Activated naive CD4-positive, alpha-beta T cell treated with anti-CD3 and anti-CD28 coated beads, Interleukin-2, amount 10 ng/mL, durations not matched to agents 7 days and 5 days (primary cell): ENCODE measurements at places on chromosomes 16 and 17.
A peak's percentile ranks its signal among the peaks of the same experiment; 100 is the strongest.

GRCh38 chr16:22005746-22006145 lies 2.2 kb upstream of the MOSMO start:
- H3K27me3 ChIP-seq, result peaks cover 45% of the 10 kb centered on the region
- no peak overlapping the region for H3K27ac ChIP-seq
- H3K4me1 ChIP-seq, result peaks cover 28% of the 10 kb centered on the region
- peaks cover 7% of the 10 kb centered on the region for H3K36me3 ChIP-seq

DNA sequence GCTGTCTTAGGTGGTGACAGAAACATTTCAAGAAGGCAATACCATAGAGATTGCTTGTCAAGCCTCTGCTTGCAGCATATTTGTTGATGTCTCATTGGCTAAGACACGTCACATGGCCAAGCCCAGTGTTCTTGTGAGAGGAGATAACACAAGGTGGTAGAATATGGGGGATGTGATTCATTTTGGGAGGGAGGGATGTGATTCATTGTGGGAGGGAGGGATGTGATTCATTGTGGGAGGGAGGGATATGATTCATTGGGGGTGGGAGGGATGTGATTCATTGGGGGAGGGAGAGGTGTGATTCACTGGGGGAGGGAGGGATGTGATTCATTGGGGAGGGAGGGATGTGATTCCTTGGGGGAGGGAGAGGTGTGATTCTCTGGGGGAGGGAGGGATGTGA lies 470.5 kb upstream of the SALL1 start:
- H3K4me3 ChIP-seq, result no peak overlapping the region
- no peaks in the 10 kb centered on the region for H3K4me1 ChIP-seq
- H3K27ac ChIP-seq, result no peak overlapping the region
- DNase-seq, result no peak

DNA sequence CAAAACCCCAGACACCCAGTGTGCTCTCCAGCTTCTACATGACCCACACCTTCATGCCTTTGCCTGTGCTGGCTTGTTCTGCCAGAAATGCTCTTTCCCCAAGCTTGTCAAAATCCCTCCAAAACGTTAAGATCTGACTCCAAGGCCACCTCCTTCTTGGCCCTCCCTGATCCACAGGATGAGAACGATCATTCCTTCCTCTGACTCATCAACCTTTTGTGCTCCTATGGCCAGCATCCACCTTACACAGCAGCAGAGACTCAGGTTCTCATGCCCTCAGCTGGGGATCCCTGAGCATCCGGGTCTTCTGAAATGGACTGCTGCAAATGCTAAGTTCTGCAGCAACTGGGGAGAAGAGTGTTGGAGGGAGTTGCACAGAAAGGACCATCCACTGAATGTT lies 2.9 kb downstream of the ZBTB4 start:
- no peak for DNase-seq
- H3K27ac ChIP-seq, result peak overlapping the region; percentile 6
- H3K36me3 ChIP-seq, result peaks cover 18% of the 10 kb centered on the region
- H3K27me3 ChIP-seq, result no peaks in the 10 kb centered on the region
- peak overlapping the region; percentile 1 for H3K4me3 ChIP-seq
- H3K4me1 ChIP-seq, result peaks cover 58% of the 10 kb centered on the region

- DNase-seq, result peak; percentile 61
- peaks cover 23% of the 10 kb centered on the region for H3K4me1 ChIP-seq
- peak overlapping the region; percentile 65 for H3K4me3 ChIP-seq
- H3K27ac ChIP-seq, result peak overlapping the region; percentile 69
Measured at GRCh38 chr16:1991135-1991551, 1.4 kb downstream of the SYNGR3 start.

GRCh38 chr16:2769675-2770056 lies 7.4 kb downstream of the ELOB start:
- DNase-seq, result no peak
- no peak overlapping the region for H3K4me3 ChIP-seq
- H3K27ac ChIP-seq, result no peak overlapping the region
- H3K4me1 ChIP-seq, result peaks cover 6% of the 10 kb centered on the region
- no peaks in the 10 kb centered on the region for H3K27me3 ChIP-seq

DNA sequence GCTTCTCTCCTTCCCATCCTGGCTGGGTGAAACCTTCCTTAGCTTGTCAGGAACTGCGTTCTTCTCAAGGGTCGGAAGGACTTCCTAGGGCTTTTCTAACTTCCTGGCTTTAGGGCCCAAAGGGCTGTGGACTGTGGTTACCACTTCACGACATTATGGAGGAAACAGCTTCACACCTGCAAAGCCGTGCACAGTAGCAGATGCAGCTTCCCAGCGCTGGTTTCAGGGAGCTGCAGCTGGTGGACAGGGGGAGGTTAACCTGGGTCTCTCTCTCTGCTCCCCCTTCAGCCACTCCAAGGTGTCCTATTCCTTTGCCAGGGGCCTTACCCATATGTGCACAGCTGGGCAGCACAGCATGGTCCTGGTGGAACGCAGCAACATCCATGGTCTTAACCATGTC lies 155.8 kb upstream of the CDC42EP4 start:
- no peak overlapping the region for H3K4me3 ChIP-seq
- no peaks in the 10 kb centered on the region for H3K36me3 ChIP-seq
- peaks cover 13% of the 10 kb centered on the region for H3K27me3 ChIP-seq
- no peak for DNase-seq
- no peaks in the 10 kb centered on the region for H3K4me1 ChIP-seq

DNA sequence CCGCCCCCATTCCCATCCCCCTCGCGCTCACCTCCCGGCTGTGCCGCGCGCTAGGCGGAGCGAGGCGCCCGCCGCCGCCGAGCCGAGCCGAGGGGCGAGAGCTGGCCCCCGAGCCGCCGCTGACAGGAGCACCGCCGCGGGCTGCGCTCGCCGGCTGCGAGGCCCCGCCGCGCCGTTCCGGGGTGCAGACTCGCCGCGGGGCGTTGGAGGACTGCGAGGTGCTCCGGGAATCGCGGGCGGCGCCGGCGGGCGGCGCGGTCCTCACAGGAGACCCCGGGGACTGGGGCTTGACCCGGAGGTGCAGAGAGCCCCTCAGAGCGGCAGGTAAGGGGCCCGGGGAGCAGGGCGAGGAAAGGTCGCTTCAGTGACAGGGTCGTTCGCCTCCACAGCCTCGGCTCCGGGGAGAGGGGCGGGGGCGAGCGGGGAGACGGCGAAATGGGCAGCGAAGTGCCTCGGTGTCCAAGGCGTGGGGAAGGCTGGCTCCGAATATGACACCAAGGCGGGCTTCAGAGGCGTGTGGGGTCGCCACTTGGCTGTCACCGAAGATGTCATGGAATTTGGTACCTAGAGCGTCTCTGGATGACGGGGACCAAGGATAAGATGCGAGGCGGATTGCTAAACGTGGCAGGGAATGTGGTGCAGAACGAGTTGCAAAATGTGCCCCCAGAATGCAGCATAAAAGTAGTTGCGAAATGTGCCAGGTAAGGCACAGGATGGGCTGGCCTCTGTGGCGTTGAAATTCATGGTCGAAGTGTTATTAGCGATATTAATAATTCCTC lies 580 bp downstream of the TANC2 start:
- peaks cover 27% of the 10 kb centered on the region for H3K4me1 ChIP-seq
- no peak overlapping the region for H3K27ac ChIP-seq
- H3K36me3 ChIP-seq, result no peaks in the 10 kb centered on the region
- peak; percentile 68 for DNase-seq
- peak overlapping the region; percentile 74 for H3K4me3 ChIP-seq
- H3K27me3 ChIP-seq, result peaks cover 57% of the 10 kb centered on the region

DNA sequence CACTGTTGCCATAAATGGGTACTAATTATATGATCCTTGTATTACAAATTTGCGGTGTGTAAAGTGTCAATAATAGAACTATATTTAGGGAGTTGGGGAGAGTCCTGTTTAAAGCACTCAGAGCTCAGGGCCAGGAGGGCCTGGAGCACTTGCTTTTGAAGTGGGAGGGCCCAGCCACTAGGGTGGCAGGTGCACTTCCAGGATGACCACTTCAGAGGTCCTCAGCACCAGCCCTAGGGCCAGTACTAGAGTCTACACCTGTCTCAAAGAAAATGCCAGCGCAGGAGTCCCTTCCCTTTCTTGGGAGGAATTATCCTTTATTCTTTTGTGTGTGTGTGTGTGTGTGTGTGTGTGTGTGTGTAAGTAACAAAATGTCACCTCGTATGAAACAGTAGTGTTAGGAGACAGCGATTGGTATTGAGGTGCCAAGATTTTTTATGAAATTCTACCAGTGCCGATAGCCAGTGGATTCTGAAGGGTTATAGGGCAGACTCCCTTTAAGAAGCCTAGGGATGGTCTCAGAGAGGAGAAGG lies 31.9 kb downstream of the MYO18A start:
- H3K27me3 ChIP-seq, result no peaks in the 10 kb centered on the region
- peak overlapping the region; percentile 76 for H3K27ac ChIP-seq
- DNase-seq, result no peak
- H3K4me1 ChIP-seq, result peaks cover 57% of the 10 kb centered on the region
- peak overlapping the region; percentile 66 for H3K4me3 ChIP-seq
- peaks cover 8% of the 10 kb centered on the region for H3K36me3 ChIP-seq

DNA sequence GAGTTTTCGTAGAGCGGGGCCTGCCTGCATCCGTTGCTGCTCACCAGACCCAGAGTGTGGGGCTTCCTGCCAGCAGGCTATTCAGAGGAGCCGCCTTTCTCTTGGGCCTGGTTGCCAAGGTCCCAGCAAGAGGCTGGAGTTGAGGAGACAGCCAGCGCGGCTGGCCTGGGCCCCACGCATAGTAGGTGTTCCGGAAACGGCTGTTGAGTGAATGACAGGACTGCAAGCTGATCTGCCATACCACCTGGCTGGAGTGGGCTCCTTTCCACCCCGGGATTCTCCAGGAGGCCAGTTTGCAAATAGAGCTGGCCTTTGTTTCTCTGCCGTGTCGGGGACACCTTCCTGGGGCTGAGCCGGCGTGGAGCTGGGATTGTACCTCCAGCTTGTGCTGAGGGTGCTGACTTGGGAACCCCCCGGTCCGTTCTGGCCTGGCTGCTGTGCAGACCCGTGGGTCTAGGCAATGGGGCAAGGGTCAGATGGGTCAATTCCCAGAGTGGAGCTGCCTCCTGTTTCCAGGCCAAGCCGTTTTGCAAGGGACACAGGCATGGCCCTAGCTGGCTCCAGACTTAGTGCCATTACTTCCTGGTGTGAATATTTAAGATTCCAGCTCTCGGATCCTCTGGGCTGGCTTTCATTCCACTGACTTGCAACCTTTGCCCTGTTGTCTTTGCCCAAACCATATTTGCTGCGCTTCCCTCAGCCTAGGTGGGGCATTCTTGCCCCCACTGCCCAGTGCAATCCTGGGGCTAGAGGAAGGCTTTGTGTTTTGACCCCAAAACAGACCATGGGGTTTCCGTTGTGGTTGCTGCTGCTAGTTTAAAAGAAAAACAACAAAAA lies 68.8 kb downstream of the CMIP start:
- H3K27ac ChIP-seq, result no peak overlapping the region
- H3K27me3 ChIP-seq, result no peaks in the 10 kb centered on the region
- DNase-seq, result no peak
- H3K36me3 ChIP-seq, result peaks cover 7% of the 10 kb centered on the region
- H3K4me3 ChIP-seq, result no peak overlapping the region

GRCh38 chr17:1997927-1998742 lies 27.0 kb downstream of the RTN4RL1 start:
- H3K36me3 ChIP-seq, result no peaks in the 10 kb centered on the region
- DNase-seq, result peak; percentile 53
- H3K27ac ChIP-seq, result no peak overlapping the region

DNA sequence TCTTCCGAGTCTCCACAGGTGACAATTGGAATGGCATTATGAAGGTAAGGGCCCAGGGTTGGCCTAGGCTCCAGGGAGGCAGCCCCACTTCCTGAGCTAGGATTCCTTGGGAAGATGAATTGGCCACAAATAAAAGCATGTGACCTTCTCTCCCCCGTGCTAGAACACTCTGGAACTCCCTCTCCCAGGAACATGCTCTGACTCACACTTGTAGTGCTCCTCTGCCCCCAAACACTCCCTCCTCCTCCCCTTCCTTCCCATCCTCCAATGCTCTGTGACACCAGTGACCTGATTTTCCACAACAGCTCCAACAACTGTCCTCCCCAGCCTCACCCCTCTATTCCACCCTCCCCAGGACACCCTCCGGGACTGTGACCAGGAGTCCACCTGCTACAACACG lies 16.4 kb upstream of the ABCC3 start:
- H3K4me3 ChIP-seq, result no peak overlapping the region
- no peak overlapping the region for H3K27ac ChIP-seq
- no peak for DNase-seq
- H3K27me3 ChIP-seq, result peaks cover 67% of the 10 kb centered on the region

- peaks cover 5% of the 10 kb centered on the region for H3K27me3 ChIP-seq
- no peaks in the 10 kb centered on the region for H3K36me3 ChIP-seq
- no peak overlapping the region for H3K4me3 ChIP-seq
- peaks cover 2% of the 10 kb centered on the region for H3K4me1 ChIP-seq
- DNase-seq, result peak; percentile 74
Measured at GRCh38 chr17:79707931-79708891, 22.5 kb upstream of the ENPP7 start.

- DNase-seq, result no peak
- no peak overlapping the region for H3K27ac ChIP-seq
- no peaks in the 10 kb centered on the region for H3K36me3 ChIP-seq
- no peak overlapping the region for H3K4me3 ChIP-seq
Measured at GRCh38 chr17:51455931-51456330, 195.6 kb downstream of the UTP18 start.

GRCh38 chr16:21684199-21684598 lies 20.4 kb downstream of the OTOA start:
- no peaks in the 10 kb centered on the region for H3K4me1 ChIP-seq
- no peak overlapping the region for H3K27ac ChIP-seq
- no peaks in the 10 kb centered on the region for H3K36me3 ChIP-seq
- H3K27me3 ChIP-seq, result peaks cover 35% of the 10 kb centered on the region
- no peak overlapping the region for H3K4me3 ChIP-seq

DNA sequence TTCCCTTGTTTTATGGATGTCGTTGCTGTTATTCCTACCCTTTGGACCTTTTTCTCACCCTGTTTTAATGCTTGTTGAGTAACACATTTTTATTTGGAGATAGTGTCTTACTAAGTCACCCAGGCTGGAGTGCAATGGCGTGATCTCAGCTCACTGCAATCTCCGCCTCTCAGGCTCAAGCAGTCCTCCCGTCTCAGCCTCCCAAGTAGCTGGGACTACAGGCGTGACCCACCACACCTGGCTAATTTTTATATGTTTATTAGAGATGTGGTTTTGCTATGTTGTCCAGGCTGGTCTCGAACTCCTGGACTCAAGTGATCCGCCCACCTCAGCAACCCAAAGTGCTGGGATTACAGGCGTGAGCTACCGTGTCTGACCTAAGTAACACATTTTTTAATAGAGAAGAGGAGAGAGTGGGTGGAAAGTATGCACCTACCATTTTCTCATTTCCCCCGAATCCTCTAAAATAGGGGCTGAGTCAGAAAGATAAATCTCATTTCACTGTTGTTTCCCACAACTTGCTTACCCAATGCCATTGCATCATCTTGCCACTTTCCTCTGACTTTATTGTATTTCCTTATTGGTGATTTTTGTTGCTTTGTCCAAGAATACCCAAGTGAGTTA lies 7.0 kb downstream of the DHX40 start:
- H3K4me1 ChIP-seq, result peaks cover 4% of the 10 kb centered on the region
- no peaks in the 10 kb centered on the region for H3K27me3 ChIP-seq
- H3K4me3 ChIP-seq, result no peak overlapping the region
- H3K27ac ChIP-seq, result no peak overlapping the region

- no peak overlapping the region for H3K4me3 ChIP-seq
- no peak overlapping the region for H3K27ac ChIP-seq
- H3K27me3 ChIP-seq, result no peaks in the 10 kb centered on the region
- DNase-seq, result no peak
- H3K4me1 ChIP-seq, result peaks cover 38% of the 10 kb centered on the region
- H3K36me3 ChIP-seq, result no peaks in the 10 kb centered on the region
Measured at GRCh38 chr16:75065521-75066149, 50.9 kb downstream of the LDHD start.
